ENCODE measurements at places on chromosomes 7 and 10. TPM values are rescaled to one million over a fixed set of nuclear protein-coding genes. Genes with fewer than 3 reads are reported as not detected.

VWDE gene
- total RNA-seq, result not detected

LRMDA gene
- total RNA-seq, result 37.8 TPM

HOXA6 gene
- not detected for total RNA-seq

AKR1C8 gene
- total RNA-seq, result not detected

C10orf105 gene
- total RNA-seq, result not detected

CTAGE6 gene
- total RNA-seq, result not detected

OPN4 gene
- not detected for total RNA-seq

HYAL4 gene
- total RNA-seq, result not detected

ACTR3C gene
- 7.6 TPM for total RNA-seq

GPNMB gene
- 968 TPM for total RNA-seq

Data from melanocyte of skin (primary cell).